ENCODE measurements at places on chromosomes 2 and 18. TPM values are rescaled to one million over a fixed set of nuclear protein-coding genes. Genes with fewer than 3 reads are reported as not detected.

The DNAJB2 gene
- total RNA-seq, result 83.0 TPM

The SLC4A5 gene
- total RNA-seq, result 10.1 TPM

The DCDC2C gene
- total RNA-seq, result not detected

The FAM237A gene
- total RNA-seq, result not detected

DNA sequence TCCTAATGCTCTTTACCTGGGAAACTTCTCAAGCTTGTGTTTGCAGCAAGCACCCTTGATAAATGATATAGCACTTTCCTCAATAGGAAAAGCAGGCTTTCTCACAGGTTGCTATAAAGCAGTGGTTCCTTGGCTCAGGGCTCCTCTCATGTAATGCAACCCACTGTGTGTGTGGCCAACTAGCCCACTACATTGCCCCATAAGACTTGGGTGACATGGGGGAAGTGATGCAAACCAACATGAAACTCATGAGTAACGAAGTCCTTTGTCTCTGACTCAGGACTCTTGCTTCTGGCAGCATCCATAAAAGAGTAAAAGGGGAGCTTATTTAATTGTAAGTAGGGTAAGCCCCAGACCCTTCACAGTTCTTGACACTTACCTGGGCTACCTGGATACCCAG lies 106.9 kb downstream of the COL4A4 start:
- H3K36me3 ChIP-seq, result no peaks in the 10 kb centered on the region
- no peak overlapping the region for H3K27ac ChIP-seq
- H3K4me3 ChIP-seq, result no peak overlapping the region
- no peaks in the 10 kb centered on the region for H3K4me1 ChIP-seq
- no peak for DNase-seq

DNA sequence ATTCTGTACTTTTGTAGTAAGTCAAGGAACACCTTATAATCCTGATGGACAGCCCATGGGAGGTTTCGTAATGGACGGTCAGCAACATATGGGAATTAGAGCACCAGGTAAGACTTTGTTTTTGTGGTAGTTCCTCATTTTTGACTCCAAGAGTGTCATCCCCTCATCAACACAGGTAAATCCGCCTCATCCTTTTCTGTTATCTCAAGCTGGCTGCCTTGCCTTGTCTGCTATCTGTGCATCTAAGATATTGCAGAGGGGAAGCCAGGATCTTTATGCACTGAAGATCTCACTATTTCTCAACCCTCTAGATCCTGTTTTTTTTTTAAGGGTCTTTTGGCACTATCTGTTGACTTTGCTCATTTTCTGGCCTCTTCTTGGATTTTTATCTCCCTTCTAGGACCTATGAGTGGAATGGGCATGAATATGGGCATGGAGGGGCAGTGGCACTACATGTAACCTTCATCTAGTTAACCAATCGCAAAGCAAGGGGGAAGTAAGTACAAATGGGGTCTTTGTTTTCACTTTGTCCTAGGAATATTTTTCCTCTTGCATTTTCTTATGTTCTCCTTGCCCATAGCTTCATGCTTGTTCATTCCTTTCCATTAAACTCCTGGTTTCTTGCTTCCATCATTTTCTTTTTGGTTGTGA lies 133.8 kb downstream of the MEIS1 start:
- H3K4me1 ChIP-seq, result no peaks in the 10 kb centered on the region
- peaks cover 6% of the 10 kb centered on the region for H3K27me3 ChIP-seq
- no peak overlapping the region for H3K27ac ChIP-seq
- no peak overlapping the region for H3K4me3 ChIP-seq
- DNase-seq, result no peak

- H3K36me3 ChIP-seq, result no peaks in the 10 kb centered on the region
- no peaks in the 10 kb centered on the region for H3K27me3 ChIP-seq
- no peak for DNase-seq
- H3K4me3 ChIP-seq, result no peak overlapping the region
- no peak overlapping the region for H3K27ac ChIP-seq
Observed at GRCh38 chr2:60423505-60423904, 129.9 kb downstream of the BCL11A start.

The IL1RN gene
- not detected for total RNA-seq

DNA sequence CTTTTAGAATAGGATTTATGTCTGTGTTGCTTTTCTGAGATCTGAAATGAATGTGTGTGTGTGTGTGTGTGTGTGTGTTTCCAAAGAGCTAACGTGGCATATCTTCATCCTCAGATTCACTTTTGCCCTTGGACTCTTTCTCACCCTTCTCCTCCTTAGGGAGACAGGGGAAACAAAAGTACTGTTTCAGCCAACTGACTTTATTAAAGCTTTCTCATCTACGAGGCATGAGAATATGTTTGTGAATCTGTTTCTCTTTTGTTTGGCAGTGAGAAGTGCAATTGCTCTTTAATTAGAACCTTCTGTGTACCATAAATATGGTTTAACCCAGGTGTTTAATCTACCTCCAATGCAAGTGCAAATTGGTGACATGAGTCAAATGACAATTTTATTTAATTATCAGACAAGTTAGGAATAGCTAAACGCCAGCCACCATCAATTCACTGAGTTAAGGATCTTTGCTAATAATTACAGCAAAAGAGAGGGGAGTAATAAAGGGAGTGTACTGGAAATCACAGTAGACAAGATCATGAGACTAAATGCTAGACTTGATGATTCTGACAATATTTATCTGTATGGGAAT lies 186.4 kb upstream of the COL3A1 start:
- DNase-seq, result no peak
- no peak overlapping the region for H3K4me3 ChIP-seq
- H3K27ac ChIP-seq, result no peak overlapping the region
- no peaks in the 10 kb centered on the region for H3K4me1 ChIP-seq

The RAD51AP2 gene
- total RNA-seq, result not detected

GRCh38 chr2:56192664-56193305 lies 9.0 kb downstream of the CCDC85A start:
- H3K4me3 ChIP-seq, result no peak overlapping the region
- no peak overlapping the region for H3K27ac ChIP-seq
- H3K4me1 ChIP-seq, result no peaks in the 10 kb centered on the region
- H3K27me3 ChIP-seq, result no peaks in the 10 kb centered on the region
- no peak for DNase-seq

The ITGB6 gene
- not detected for total RNA-seq

DNA sequence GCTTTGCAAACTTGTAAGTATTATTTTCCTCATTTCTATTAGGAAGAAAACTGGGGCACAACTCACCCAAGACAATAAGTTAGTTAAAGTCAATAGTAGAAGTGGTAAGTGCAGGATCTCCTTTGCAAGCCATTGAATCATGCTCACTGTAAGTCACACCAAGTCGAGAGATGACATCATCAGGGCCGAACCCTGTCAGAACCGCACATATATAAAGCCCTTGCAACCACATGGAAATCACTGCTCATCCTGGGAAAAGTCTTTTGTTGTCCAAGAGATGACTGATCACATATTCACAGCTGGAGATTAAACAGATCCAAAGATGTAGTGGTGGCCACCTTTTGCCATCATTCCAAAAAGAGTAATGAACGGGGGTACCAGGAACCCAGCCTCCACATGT lies 484.8 kb upstream of the ID2 start:
- H3K27me3 ChIP-seq, result no peaks in the 10 kb centered on the region
- H3K27ac ChIP-seq, result no peak overlapping the region
- no peak for DNase-seq
- H3K36me3 ChIP-seq, result no peaks in the 10 kb centered on the region
- H3K4me3 ChIP-seq, result no peak overlapping the region

GRCh38 chr2:25228848-25229278 lies 60.5 kb upstream of the POMC start:
- peaks cover 8% of the 10 kb centered on the region for H3K36me3 ChIP-seq
- H3K4me1 ChIP-seq, result no peaks in the 10 kb centered on the region

GRCh38 chr18:24315170-24315569 lies 82.5 kb downstream of the OSBPL1A start:
- no peaks in the 10 kb centered on the region for H3K4me1 ChIP-seq
- H3K27ac ChIP-seq, result no peak overlapping the region
- no peak overlapping the region for H3K4me3 ChIP-seq
- DNase-seq, result no peak
- H3K27me3 ChIP-seq, result no peaks in the 10 kb centered on the region
- no peaks in the 10 kb centered on the region for H3K36me3 ChIP-seq

- no peak for DNase-seq
- no peaks in the 10 kb centered on the region for H3K36me3 ChIP-seq
- H3K27me3 ChIP-seq, result no peaks in the 10 kb centered on the region
Observed at GRCh38 chr18:24506175-24506574, 45.7 kb downstream of the HRH4 start.

The FSHR gene
- total RNA-seq, result not detected

GRCh38 chr2:204869132-204869823 lies 324.0 kb downstream of the PARD3B start:
- peaks cover 25% of the 10 kb centered on the region for H3K4me1 ChIP-seq
- H3K4me3 ChIP-seq, result no peak overlapping the region
- H3K27ac ChIP-seq, result no peak overlapping the region
- no peaks in the 10 kb centered on the region for H3K36me3 ChIP-seq

The CYTIP gene
- 264 TPM for total RNA-seq
